Breast epithelium (tissue), 4 donors: ENCODE measurements at places on chromosomes 11 and 22. TPM values are rescaled to one million over a fixed set of nuclear protein-coding genes. Genes with fewer than 3 reads are reported as not detected.

TREH gene
- not detected for total RNA-seq

MSANTD4 gene
- total RNA-seq: 29.0 TPM

MS4A15 gene
- not detected for total RNA-seq

CNTN5 gene
- not detected for total RNA-seq

APLNR gene
- 0.80 TPM for total RNA-seq

OPCML gene
- total RNA-seq: not detected

MS4A2 gene
- 0.73 TPM for total RNA-seq
